ENCODE measurements at places on chromosomes 6 and 20.

- DNase-seq, result no peak
Observed at GRCh38 chr6:160378882-160379281, 30.7 kb downstream of the SLC22A3 start.

DNA sequence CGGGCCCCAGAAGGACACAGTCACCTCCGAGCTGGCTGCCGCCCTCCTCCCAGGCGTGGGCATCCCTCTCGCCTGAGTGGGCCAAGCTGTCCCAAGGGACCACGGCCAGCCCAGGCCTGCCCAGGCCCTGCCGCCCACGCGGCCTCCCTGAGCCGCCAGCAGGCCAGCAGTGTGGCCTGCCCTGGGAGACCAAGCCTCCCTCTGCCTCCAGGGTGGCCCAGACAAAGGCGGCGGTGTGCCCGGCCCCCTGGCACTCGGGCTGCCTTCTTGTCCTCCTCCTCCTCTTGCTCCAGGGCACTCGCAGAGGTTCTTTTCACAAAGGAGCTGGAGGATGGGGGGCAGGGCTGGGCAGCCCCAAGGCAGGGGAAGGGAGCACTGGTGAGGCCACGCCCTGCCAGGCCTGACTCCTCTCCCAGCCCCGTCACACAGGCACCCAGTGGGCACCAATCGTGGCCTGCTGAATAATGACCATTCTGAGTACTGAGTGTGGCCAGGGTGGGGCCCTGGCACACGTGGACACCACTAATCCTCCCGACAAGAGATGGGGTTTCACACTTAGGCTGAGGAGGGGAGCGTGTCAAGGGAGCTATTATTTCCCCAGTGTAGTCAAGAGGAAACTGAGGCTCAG is 25.3 kb downstream of the NOL4L start:
- DNase-seq, result no peak

DNA sequence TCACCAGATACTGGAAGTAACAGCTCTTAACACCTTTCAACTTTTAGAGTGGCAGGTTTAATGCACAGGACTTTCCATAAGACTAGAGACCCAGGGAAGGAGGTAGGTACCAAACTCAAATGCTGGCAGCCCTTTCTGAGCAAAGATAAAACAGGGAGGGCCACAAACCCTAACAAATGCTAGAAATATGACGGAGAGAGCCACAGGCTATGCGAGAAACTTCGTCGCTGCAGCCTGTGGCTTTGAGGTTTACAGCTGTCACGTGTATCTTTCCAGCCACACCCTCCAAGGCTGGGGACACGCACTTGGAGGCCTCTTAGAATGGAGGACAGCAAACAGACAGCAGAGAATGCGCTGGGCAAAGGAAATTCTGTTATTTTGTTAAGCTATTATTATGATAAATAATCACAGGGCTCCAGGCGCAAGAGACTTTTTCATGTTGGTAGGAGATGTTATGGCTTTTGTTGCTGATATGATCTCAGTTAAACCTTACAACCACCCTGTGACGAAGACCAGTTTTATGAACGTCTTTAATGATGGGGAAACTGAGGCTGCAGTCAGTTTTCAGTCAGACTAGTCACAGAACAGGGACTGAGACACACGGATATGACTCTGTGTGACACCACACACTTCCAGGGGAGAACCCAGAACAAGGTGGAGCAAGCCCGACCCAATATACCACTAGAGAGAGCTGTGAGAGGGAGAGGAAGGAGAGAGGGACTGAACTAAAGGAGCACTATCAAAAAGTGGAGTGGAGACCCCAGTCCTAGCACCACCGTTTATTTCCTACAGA is 2.0 kb downstream of the TRAM2 start:
- no peak for DNase-seq

GRCh38 chr20:21288587-21289370 is 14.4 kb upstream of the XRN2 start:
- no peak for DNase-seq

GRCh38 chr6:26431258-26432172 is 8.8 kb upstream of the BTN3A3 start:
- DNase-seq, result no peak

GRCh38 chr20:24785141-24786110 is 163.6 kb upstream of the CST7 start:
- no peak for DNase-seq

GRCh38 chr6:158938811-158939254 is 61.2 kb downstream of the RSPH3 start:
- no peak for DNase-seq

GRCh38 chr20:46663531-46663930 is 12.3 kb upstream of the SLC13A3 start:
- DNase-seq, result no peak

GRCh38 chr6:130997061-130997753 is 65.8 kb downstream of the EPB41L2 start:
- DNase-seq, result no peak

DNA sequence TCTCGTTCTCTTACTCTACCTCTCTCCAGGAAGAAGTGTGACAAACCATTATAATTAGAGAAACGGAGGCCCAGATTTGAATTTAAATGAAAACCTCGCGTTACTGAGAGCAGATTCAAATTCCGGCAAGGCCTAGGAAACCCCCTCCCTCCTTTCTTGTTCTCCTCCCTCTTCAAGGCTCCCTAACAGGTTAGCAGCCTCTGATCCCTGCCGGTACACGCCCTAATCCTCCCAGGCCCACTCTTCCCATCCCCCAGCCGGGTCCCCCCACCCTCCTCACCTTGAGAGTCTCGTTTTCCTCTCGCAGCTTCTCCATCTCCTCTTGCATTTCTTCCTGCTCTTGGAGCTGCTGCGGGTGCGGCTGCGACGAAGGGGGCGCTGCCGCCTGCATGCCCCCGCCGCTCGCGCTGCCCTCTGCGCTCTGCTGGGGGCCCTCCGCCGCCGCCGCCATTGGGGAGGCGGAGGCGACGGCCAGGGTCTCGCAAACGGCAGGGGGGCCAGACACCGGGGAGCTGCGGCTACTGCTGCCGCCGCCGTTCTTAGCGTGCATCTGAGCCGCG is 3.8 kb downstream of the MTCL3 start:
- no peak for DNase-seq

GRCh38 chr6:143158113-143158581 is 97.5 kb downstream of the AIG1 start:
- DNase-seq, result no peak

GRCh38 chr6:100322886-100323285 is 141.8 kb downstream of the SIM1 start:
- no peak for DNase-seq

DNA sequence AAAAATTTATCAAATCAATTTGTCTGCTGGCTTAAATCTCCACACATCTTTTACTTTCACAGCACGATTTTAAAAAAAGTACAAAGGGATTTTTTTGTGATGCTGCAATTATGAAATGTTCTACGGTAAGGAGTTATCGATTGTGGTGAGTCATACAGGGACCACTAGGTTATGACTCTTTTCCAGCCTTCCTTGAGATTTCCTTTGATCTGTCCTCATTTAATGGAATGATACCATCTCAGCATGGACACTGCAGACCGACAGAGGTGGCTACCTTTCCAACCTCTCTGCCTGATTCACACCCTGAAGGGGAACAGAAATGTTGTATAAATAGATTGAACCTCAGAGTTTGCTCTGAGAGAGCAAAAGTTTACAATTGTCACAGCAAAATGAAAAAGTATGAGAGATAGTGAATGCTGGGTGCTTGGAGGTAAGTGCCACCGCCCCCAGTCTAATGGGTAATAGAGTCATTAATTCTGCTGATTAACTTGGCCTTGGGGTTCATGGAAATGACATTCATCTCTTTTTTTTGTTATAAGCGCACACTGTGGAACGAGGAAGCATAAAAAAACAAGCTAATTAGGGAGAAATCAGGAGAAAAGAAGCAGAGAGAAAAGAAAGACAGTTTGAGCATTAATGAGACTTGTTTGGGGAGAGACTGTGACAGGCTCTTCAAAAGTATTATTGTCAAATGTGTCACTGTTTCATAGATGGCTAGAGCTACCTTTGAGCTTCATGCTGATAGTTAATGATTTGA is 306.0 kb downstream of the RNF144B start:
- DNase-seq, result no peak
